HEK293T (cell line): ENCODE measurements at places on chromosomes 6 and 20.

GRCh38 chr6:45663251-45664221 is 285.8 kb upstream of the SUPT3H start:
- no peak for DNase-seq

- DNase-seq, result no peak
These were observed 24.2 kb upstream of the SNX9 start for GRCh38 chr6:157798851-157799250.

DNA sequence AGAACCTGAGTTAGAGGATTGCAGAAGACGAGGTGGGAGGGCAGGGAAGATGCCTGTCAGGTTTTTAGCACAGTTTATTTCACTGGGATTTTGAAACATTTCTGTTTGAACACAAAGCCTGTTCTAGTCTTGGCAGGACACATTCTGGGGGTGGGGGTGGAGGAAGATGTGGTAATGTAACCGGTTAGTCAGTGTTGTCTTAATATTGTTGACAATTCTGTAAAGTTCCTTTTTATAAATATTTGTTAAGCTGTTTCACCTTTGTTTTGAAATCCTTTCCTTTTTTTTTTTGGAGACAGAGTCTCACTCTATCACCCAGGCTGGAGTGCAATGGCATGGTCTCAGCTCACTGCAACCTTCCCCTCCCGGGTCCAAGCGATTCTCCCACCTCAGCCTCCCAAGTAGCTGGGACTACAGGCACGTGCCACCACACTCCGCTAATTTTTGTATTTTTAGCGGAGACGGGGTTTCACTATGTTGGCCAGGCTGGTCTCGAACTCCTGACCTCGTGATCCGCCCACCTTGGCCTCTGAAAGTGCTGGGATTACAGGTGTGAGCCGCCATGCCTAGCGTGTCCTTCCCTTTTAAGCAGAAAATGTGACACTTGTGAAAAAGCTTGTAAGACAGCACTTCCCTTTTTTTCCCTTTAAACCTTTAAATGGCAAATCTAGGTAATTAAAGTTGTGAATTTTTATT is 20.2 kb downstream of the SLC9A8 start:
- no peak for DNase-seq

DNA sequence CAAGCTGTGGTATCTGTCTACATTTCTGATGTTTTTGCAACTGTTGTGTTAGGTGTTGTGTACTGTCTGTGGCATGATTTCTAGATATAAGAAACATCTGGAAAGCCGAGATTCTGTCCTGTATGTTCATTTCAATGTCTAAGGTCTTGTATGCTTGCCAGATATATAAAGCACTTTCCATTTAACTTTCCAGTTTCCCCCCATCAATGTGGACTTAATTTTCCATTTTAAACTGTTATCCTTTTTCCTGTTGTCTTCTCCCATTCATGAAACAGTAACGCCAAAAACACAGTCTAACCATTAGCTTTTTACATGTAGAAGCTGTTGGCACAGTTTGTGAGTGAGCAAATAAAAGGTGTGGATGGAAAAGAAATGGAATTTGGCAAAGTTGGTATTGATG is 181.6 kb downstream of the FARS2 start:
- DNase-seq, result no peak

DNA sequence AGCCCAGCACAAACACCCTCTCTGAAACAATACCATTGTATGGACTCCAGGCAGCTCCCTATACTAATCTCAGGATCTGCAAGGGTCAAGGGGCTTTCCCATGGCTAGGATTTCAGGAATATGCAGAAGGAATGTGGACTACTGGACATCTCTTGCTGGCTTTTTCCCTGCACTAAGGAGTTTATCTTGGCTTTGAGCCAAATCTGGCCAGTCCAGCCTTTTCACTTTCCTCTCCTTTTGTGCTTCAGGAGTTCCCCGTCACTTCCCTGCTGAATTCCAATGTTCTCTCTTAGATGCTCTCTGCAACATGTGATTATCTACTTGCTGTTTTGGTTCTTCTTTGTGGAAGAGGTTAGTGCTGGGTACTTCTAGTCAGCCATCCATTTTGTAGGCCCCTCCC is 568.2 kb downstream of the HDGFL1 start:
- no peak for DNase-seq

GRCh38 chr6:91994787-91995186 is 1407.9 kb upstream of the MAP3K7 start:
- no peak for DNase-seq

- no peak for DNase-seq
These were observed 90.6 kb upstream of the NAA20 start for GRCh38 chr20:19926591-19926990.

- no peak for DNase-seq
These were observed 129.2 kb downstream of the GMPR start for GRCh38 chr6:16367571-16367970.

- DNase-seq, result no peak
These were observed 11.6 kb downstream of the SLC9A8 start for GRCh38 chr20:49824206-49824605.

- DNase-seq, result no peak
These were observed 92.1 kb downstream of the EPB41L2 start for GRCh38 chr6:130970839-130971410.

DNA sequence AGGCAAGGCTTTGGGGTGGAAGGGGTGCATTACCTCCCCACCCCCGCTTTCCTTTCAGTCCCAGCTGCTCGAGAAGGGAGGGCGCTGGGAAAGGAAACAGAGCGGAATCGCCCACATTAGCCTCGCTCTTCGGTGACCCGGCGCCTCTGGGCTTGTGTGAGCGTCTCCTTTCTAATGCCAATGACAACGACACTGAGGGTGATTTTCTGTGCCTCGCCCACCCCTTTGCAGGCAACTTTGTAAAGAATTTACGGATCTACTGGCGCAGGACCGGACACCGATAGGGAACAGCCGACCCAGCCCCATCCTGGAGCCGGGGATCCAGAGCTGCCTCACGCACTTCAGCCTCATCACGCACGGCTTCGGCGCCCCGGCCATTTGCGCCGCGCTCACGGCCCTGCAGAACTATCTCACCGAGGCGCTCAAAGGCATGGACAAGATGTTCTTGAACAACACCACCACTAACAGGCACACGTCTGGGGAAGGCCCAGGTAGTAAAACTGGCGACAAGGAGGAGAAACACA is 24.3 kb downstream of the TFAP2B start:
- DNase-seq, result no peak

GRCh38 chr6:74937936-74938335 is 267.9 kb downstream of the COL12A1 start:
- no peak for DNase-seq

DNA sequence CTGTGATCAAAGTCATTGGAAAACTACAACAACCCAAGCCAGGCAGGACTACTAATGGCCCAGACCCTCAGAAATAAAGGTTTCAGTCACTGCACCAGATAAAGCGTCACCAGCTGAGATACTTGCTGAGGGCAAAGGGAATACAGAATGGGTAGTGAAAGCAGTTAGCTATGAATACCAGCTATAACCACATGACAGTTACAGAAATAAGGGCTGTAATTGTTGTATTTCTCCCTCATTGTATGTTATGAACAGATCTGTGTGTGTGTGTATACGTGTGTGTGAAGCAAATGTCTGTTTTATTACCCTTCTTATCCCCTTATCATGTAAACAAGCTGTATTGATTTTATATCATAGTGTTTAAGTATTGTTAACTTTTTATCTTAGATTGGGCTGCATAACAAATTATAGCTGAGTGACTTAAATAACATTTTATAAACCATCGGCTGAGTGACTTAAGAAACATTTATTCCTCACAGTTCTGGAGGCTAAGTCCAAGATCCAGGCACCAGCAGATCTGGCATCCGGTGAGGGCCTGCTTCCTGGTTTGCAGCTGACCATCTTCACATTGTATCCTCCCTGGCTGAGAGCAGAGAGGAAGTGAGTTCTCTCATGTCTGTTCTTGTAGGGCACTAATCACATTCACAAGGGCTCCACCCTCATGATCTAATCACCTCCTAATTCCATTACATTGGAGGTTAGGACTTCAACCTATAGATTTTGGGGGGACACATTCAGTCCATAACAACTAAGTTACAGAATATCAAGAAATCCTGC is 46.0 kb upstream of the VSX1 start:
- no peak for DNase-seq

DNA sequence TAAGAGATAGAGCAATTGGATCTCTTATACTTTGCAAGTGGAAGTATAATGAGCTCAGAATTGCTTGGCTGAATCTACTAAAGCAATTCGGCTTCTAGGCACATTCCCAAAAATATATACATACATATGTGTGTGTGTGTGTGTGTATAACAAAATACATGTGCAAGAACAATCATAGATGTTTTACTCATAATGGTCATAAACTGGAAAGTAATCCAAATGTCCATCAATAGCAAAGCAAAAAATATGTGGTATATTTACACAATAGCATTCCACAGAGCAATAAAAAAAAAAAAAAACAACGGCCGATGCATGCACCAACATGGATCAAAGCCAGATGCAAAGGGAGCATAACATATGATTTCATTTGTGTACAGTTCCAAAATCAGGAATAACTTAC is 707.9 kb downstream of the RFPL4B start:
- no peak for DNase-seq

- no peak for DNase-seq
These were observed 127.0 kb downstream of the MAFB start for GRCh38 chr20:40562031-40562430.

- DNase-seq, result no peak
These were observed 1.6 kb upstream of the ARMC2 start for GRCh38 chr6:108846628-108847027.

DNA sequence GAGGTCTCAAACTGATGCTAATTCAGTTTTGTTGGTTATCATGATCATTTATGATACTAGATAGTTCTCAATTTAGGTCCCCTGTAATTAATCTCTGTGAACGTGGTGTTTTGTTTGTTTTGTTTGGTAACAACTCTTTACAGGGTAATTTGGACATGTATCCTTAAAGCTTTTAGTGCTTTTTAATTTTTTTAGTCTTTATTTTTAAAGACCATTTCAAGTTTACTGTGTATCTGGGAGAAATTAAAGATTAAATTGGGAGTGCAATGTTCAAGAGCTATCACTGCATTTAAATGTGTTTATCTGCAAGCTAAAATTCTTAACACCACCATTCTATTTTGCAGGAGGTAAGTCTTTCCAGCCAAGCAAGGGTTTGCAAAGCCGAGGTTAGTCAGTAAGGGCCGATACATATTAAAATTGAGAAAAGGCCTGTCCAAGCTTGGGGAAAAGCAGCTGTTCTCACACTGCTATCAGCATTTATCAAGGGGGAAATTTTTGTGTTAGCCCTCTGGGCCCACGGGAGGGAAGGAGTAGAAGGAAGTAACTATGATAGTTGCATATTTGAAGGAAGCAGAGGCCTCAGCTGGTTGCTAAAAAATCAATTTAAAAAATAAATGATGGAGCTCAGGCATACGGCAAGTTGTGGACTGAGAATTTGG is 59.3 kb upstream of the ZNF217 start:
- no peak for DNase-seq

DNA sequence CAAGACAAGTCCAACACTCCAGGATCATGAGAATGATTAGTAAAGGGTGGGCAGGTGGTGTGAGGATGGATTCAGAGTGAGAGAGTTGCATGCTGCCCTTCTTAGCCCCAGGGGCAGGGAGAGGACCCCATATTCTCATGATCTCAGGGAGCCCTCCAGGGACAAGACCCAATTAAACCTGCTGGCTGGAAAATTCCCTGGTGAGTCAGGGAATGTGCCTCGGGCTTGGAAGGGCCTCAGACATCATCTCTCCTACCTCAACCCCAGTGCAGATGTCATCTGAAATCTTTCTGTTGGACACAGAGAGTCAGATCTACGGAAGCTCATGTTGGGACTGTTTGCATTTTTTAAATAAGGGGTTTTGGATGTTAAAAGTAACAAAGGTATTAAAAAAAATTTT is 9.2 kb upstream of the SIRPD start:
- DNase-seq, result no peak
